Endothelial cell (in vitro differentiated cells): ENCODE measurements at places on chromosomes 7 and 10. TPM values are rescaled to one million over a fixed set of nuclear protein-coding genes. Genes with fewer than 3 reads are reported as not detected.

- DNase-seq = peak; percentile 21
- peak overlapping the region; percentile 91 for H3K27ac ChIP-seq
- H3K36me3 ChIP-seq = peaks cover 49% of the 10 kb centered on the region
- peaks cover 40% of the 10 kb centered on the region for H3K4me1 ChIP-seq
Observed at GRCh38 chr7:22121702-22122474, 176.2 kb upstream of the CDCA7L start.

DNA sequence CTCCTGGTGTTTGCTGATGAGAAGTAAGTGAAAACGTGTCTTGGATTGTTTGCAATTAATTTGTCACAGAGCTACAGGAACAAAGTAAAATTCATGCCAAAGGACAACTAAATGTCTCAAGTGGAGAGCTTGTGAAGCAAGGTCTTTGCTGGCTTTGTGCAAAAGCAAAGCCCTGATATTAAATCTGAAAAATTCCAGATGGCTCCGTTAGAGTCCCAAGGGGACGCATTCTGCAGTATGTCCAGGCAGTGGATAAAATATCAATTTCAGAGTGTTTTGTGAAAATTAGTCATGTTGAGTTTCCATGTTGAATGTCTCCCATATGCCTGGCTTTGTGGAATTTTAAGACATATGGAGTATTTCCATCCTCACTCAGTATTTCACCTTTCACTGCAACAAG is 102.5 kb upstream of the PTN start:
- no peak overlapping the region for H3K4me3 ChIP-seq
- no peaks in the 10 kb centered on the region for H3K27me3 ChIP-seq
- H3K4me1 ChIP-seq = no peaks in the 10 kb centered on the region
- no peak overlapping the region for H3K27ac ChIP-seq
- no peak for DNase-seq

Gene UPK3B
- total RNA-seq = 0.87 TPM

Gene ANKRD61
- total RNA-seq = not detected

DNA sequence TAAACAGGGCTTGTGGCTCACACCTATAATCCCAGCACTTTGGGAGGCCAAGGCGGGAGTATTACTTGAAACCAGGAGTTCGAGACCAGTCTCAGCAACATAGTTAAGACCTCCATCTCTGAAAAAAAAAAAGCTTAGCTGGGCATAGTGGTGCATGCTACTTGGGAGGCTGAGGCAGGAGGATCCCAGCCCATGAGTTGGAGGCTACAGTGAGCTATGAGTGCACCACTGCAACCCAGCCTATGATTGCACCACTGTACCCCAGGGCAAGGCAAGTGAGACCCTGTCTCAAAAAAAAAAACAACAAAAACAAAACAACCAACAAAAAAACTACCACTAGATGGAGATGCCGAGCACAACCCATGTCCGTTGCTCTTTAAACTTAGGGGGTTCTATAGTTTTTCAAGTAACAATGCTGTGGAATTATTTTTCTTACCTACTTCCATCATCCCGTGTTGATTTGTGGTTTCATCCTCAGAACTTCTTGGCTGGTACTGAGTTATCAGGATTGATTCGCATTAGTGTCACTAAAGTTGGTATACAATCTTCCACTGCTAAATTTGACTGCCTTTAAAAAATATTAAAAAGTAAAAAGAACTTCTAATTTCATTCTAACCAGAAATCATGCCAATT is 12.2 kb upstream of the REPIN1 start:
- peaks cover 4% of the 10 kb centered on the region for H3K4me1 ChIP-seq
- peaks cover 2% of the 10 kb centered on the region for H3K27me3 ChIP-seq
- no peak overlapping the region for H3K27ac ChIP-seq
- H3K36me3 ChIP-seq = no peaks in the 10 kb centered on the region

Gene SEMA3A
- 8.5 TPM for total RNA-seq

Gene MPP7
- total RNA-seq = 1.4 TPM

GRCh38 chr7:136063326-136063666 is 86.1 kb upstream of the MTPN start:
- H3K27ac ChIP-seq = no peak overlapping the region
- no peak overlapping the region for H3K4me3 ChIP-seq
- H3K4me1 ChIP-seq = no peaks in the 10 kb centered on the region
- no peaks in the 10 kb centered on the region for H3K36me3 ChIP-seq
- H3K27me3 ChIP-seq = peaks cover 1% of the 10 kb centered on the region

DNA sequence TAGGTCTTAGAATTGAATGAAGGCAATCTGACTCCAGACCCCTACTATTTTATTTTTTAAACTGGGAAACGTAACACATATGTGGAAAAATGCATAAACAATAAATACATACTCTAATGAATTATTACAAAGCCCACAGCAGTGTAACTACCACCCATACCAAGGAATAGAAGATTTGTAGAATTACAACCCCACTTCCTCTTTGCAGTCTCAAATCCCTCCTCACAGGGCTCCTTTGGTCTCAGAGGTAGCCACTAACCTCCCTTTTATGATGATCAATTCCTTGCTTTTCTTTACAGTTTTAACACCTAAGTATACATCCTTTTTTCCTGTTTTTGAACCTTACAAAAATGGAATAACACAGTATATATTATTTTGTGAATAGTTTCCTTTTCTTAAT is 6.7 kb upstream of the CCDC126 start:
- H3K27me3 ChIP-seq = no peaks in the 10 kb centered on the region
- no peaks in the 10 kb centered on the region for H3K36me3 ChIP-seq
- H3K4me1 ChIP-seq = no peaks in the 10 kb centered on the region
- no peak for DNase-seq

GRCh38 chr10:34543716-34544115 is 271.4 kb downstream of the PARD3 start:
- H3K36me3 ChIP-seq = no peaks in the 10 kb centered on the region
- no peak for DNase-seq
- H3K27ac ChIP-seq = no peak overlapping the region

Gene SH2D4B
- 0.23 TPM for total RNA-seq

Gene MYO1G
- 0.13 TPM for total RNA-seq

Gene SUN3
- total RNA-seq = not detected

Gene KMT2E
- 71.0 TPM for total RNA-seq

DNA sequence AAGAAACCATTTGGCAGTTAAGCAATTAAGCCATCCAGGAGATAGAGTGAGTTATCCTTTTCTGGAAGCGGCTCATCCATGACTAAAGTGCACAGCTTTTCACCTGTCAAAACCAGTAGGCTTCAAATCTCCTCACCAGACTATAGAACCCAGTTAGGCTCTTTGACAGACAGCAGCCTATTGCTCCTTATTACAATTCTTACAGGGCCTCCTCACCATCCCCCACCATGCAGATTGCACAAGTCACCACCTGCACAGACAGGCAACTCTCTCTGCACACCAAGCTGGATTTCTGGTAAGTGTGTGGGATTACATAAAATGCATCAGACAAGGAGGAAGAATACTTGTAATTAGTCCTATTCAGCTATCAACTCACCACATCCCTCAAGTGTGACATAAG is 301.6 kb downstream of the SNX13 start:
- DNase-seq = no peak
- no peak overlapping the region for H3K4me3 ChIP-seq
- H3K27ac ChIP-seq = no peak overlapping the region

GRCh38 chr10:68074031-68074774 is 880 bp downstream of the HERC4 start:
- peaks cover 24% of the 10 kb centered on the region for H3K4me1 ChIP-seq
- peak overlapping the region; percentile 95 for H3K27ac ChIP-seq
- peaks cover 7% of the 10 kb centered on the region for H3K27me3 ChIP-seq
- H3K36me3 ChIP-seq = peaks cover 6% of the 10 kb centered on the region

Gene DEPP1
- total RNA-seq = 22.5 TPM

DNA sequence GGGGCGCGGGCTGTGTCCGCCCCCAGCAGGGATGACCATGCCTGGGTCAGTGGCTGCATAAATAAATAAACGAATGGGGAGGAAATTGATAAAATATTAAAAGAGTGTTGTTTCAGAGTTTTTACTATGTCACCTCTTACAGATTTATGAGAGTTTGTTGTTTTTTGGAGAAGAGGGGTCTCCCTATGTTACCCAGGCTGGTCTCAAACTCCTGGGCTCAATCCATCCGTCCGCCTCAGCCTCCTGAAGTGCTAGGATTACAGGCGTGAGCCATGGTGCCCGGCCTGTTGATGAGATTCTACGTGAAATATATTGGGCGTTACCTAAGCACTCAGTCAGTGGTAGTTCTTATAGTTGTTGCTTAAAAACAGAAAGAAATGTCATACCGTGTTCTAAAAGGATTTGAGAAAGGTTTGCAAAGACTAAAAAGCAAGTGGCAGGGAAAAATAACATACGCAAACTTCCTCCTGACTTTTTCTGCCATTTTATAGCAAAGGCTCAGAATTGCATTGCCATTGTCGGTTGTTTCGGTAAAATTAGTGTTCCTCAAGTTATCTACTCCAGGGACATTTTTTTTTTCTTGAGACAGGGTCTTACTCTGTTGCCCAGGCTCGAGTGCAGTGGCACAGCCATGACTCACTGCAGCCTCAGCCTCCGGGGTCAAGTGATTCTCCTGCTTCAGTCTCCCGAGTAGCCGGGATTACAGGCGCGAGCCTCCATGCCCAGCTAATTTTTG is 39.5 kb upstream of the FOXK1 start:
- H3K36me3 ChIP-seq = peaks cover 9% of the 10 kb centered on the region
- peaks cover 2% of the 10 kb centered on the region for H3K27me3 ChIP-seq
- H3K4me1 ChIP-seq = no peaks in the 10 kb centered on the region
- peak overlapping the region; percentile 56 for H3K4me3 ChIP-seq
- H3K27ac ChIP-seq = no peak overlapping the region
- no peak for DNase-seq

DNA sequence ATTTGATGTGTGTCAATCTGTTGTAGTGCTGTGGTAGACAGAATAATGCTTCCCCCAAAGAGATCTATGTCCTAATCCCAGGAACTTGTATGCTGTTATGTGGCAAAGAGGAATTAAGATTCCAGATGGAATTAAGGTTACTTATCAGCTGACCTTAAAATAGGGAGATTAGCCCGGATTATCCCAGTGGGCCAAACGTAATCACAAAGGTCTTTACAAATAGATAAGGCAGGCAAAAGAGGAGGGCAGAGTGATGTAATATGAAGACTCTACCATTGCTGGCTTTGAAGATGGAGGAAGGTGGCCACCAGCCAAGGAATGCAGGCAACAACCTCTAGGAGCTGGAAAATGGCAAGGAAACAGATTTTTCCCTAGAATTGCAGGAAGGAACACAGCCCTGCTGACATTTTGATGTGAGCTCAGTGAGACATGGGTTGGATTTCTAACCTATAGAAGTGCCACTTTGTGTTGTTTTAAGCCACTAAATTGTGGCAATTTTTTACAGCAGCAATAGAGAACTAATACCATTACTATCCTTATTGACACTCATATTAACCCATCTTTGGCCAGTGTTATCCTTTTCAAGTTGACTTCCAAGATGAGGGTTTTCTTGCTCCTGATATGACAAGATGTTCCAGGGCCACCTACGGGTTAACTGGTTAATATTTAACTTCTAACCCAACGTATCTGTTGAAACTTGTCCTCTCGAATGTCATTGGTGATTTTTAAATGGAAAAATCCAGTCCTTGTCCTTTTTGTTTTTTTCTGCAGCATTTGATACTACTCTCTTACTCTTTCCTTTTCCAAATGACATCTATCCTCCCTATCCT is 29.3 kb downstream of the CYCS start:
- H3K27me3 ChIP-seq = no peaks in the 10 kb centered on the region
- no peaks in the 10 kb centered on the region for H3K36me3 ChIP-seq
- H3K4me1 ChIP-seq = no peaks in the 10 kb centered on the region
- DNase-seq = no peak
- H3K27ac ChIP-seq = no peak overlapping the region

- H3K27me3 ChIP-seq = no peaks in the 10 kb centered on the region
- DNase-seq = no peak
- H3K4me1 ChIP-seq = no peaks in the 10 kb centered on the region
- no peak overlapping the region for H3K4me3 ChIP-seq
- H3K27ac ChIP-seq = no peak overlapping the region
Observed at GRCh38 chr10:129056734-129057689, 410.0 kb upstream of the MGMT start.

Gene POLR2J
- 48.1 TPM for total RNA-seq

GRCh38 chr7:133434246-133434865 is 181.5 kb downstream of the EXOC4 start:
- no peak overlapping the region for H3K4me3 ChIP-seq
- DNase-seq = no peak
- H3K27me3 ChIP-seq = no peaks in the 10 kb centered on the region
- no peak overlapping the region for H3K27ac ChIP-seq

- H3K4me1 ChIP-seq = no peaks in the 10 kb centered on the region
- no peak overlapping the region for H3K4me3 ChIP-seq
- no peak overlapping the region for H3K27ac ChIP-seq
- H3K27me3 ChIP-seq = peaks cover 10% of the 10 kb centered on the region
- H3K36me3 ChIP-seq = peaks cover 3% of the 10 kb centered on the region
Observed at GRCh38 chr10:47095848-47096612, 184.8 kb downstream of the PTPN20 start.

DNA sequence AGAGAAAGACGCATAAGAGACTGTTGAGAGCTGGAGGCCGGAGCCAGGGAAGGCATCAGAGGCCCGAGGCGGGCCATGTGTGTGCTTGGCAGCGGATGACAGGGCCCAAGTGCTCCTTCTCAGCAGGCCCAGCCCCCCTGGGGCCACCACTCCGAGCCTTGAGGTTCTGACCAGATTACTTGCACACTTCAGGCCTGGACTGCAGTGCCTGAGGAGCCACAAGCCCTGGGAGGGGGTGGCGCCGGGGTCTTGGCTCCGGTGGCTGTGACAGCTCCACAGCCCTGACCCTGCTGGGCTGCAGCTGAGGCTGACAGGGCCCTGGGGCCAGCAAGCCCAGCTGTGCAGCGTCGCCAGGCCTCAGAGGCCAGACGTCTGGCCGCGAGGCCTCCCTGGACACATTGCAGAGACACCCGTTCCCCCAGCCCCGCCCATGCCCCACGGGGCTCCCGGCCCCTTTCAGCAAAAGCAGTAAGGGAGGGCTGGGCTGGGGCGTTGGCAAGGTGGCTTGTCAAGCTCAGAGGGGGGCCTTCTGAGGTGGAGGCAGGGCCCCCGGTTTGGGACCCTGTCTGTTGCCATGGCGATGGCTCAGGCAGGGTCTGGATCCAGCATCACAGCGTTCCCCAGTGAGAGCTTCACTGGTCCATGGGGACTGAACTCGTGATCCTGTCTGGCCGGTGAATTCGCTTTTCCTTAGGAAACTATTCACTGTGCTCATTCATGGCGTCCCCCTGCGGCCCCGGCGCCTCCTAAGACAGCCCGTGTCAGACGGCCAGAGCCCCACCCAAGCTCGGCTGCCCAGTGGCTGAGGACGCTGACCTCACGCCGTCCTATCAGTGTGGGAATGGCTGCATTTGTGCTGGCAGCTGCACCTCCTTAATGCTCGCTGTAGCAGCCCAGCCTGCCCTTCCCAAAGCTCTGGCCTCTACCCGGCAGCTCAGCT is 5.7 kb downstream of the ELN start:
- DNase-seq = no peak
- H3K36me3 ChIP-seq = peaks cover 8% of the 10 kb centered on the region
- peaks cover 8% of the 10 kb centered on the region for H3K27me3 ChIP-seq
- peaks cover 29% of the 10 kb centered on the region for H3K4me1 ChIP-seq

Gene GIMAP8
- total RNA-seq = 143 TPM

GRCh38 chr7:43647673-43648472 is 65.0 kb downstream of the STK17A start:
- H3K4me3 ChIP-seq = peak overlapping the region; percentile 37
- H3K27me3 ChIP-seq = peaks cover 12% of the 10 kb centered on the region
- peak overlapping the region; percentile 92 for H3K27ac ChIP-seq
- H3K4me1 ChIP-seq = peaks cover 91% of the 10 kb centered on the region
- H3K36me3 ChIP-seq = peaks cover 13% of the 10 kb centered on the region
